ENCODE measurements at places on chromosomes 1 and 21.

DNA sequence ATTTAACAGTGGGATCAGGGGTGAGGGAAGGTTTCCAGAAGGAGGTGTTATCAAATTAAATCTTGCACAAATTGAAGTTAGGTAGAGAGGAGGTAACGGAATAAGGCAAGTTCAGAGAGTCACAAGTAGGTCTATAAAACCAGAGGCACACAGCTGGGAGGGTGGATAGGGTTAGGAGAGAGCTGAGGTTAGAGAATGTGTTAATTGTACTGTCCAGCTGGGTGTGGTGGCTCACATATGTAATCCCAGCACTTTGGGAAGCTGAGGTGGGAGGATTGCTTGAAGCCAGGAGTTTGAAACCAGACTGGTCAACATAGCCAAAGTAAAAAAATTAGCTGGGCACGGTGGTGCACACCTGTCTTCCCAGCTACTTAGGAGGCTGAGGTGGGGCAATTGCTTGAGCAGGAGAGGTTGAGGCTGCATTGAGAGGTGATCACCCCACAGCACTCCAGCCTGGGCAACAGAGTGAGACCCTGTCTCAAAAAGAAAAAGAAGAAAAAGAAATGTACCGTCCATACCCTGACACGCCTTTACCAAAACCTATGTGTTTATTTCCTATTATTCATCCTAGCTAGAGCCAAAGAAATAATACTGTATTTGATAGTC lies 20.2 kb downstream of the SPATA45 start:
- DNase-seq, result no peak

DNA sequence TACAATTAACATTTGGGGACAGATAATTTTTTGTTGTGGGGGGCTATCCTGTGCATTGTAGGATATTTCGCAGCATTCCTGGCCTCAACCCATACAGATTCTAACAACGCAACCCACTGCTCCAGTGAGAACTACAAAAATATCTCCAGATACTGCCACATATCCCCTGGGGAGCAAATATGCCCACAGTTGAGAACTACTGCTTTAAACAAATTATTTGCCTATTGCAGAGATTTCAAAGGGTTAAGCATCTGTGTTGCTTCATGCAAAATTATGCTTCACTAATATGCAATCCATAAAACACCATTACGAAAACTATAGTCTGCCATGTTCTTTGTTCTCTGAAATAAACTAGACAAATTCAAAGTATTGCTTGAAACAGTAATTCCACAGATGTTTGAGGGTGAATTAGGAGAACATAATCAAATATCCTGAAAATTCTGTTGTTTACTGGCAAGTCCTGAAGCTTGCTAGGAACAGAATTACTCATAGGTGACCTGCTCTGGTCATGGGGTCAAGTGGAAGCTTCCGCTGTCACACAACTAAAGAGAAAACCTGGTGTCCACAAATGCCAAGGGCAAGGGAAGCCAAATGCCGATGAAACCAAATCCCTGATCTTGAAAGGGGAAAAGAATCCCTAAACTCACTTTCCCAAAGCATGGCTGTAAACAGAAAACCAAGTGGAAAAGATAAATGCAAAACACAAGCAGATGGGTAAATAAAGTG lies 149.4 kb downstream of the RERE start:
- DNase-seq, result no peak

- DNase-seq, result no peak
These were observed 53.3 kb downstream of the TEX35 start for GRCh38 chr1:178566187-178566586.

DNA sequence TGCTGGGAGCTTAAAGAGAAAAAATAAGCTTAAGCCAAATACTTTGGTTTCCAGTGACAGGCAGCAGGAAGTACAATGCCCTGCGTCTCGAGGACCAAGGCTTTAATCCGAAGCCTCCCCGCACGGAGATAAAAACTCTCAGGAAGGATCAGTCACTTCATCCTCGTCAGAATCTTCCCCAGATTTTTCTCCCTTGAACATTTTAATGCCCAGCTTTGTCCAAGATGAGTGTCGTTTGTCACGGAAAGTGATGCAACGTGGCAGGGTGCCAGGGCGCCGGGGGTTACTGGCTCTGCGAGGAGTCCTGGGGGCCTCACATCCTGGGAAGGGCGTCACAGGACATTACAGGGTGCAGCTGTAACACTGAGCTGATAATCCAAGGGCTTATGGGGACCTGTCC lies 25.2 kb upstream of the PCBP3 start:
- no peak for DNase-seq

GRCh38 chr21:39010629-39011404 lies 172.4 kb downstream of the PSMG1 start:
- no peak for DNase-seq

- no peak for DNase-seq
These were observed 121.8 kb upstream of the SLC44A3 start for GRCh38 chr1:94698356-94698755.

DNA sequence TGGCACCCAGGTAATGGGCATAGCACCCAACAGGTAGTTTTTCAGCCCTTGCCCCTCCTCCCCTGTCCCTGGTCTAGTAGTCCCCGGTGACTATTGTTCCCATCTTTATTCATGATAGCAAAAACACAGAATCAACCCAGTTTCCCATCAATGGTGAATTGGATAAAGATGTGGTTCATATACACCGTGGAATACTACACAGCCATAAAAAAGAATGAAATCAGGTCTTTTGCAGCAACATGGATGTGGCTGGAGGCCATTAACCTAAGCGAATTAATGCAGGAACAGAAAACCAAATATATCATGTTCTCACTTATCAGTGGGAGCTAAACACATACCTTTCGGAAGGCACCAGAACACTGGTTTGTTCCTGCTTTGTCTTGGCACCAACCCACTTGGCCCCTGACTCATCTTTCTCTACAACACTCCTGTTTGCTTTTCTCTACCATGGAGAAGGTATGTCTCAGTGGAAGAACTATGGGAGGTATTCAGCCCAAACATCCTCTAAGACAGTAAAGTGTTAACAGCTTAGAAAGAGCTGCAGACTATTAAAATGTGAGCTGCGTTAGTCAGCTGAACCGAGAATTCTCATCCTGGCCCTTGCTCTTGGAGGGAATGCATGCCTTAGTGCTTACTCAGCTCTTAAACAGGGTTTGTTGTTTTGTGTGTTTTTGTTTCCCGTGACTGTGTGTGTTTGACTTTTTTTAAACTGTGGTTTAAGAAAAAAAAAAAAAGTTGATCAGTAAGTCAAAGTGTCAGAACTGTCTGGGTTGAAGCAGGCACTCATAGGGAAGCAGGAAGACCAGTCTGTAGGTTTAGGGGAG lies 203.0 kb downstream of the TOMM20 start:
- no peak for DNase-seq

DNA sequence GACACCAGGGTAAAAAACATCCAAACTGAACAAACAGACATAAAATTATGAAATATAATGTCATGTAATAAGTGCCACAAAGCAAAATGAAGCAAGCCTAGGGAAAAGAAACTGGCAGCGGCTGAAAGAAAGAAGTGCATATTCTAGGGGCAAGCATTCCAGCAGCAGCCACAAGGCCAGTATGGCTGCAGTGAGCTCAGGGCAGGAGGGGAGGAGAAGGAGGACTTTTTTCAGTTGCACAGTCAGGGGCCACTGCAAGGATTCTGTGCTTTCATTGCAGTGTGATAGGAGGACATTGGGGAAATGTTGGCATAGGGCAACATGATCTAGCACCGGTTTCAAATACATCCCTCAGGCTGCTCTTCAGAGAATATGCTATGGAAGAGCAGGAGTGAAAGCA lies 263.8 kb downstream of the NEGR1 start:
- no peak for DNase-seq

DNA sequence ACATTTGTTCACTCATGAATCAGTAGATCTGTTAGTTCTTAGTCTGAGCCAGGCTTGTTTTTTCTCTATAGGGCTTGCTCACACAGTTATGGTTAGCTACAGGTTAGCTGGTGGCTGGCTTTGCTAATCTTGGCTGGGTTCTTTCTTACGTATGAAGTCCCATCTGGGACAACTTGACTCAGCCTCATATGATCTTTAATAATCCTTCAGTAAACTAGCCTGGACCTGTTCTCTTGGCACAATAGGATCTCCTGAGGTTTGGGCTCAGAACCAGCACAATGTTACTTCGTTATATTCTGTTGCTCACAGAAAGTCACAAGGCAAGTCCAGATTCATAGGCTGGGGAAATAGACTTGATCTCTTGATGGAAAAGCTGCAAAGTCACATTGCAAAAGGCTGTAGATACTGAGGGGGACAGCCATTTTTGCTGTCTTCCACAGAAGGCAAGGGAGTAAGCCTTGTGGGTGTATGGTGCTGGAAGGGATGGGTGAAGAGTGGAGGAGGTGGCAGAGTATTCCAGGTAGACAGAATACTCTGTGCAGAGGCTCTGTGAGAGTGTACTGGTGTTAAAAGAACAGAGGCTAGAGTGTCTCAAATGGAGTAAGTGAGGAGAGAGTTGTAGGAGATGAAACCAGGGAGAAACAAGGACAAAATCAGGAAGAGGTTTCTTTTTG lies 24.4 kb downstream of the EFCAB7 start:
- DNase-seq, result no peak

- no peak for DNase-seq
These were observed 4.2 kb upstream of the GPN2 start for GRCh38 chr1:26894263-26894662.

- no peak for DNase-seq
These were observed 48.5 kb downstream of the BACE2 start for GRCh38 chr21:41216486-41216885.

DNA sequence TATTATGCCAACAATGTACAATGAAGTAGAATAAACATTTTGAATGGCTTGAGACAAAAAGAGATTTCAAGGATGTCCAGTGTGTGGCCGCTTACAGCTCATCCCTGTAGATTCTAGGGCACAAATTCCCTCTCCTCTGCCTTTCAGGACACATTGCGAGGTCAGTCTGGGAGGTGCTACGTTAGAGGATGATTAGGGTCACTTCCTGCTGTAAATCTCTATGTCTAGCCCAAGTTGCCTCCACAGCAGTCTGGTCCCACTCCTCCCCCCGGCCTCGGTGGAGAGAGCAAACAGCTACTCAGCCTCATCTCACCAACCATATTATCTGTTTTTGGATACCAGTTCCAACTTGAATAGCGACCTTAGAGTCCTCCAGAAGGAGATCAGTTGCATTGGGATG lies 17.0 kb downstream of the KCNJ10 start:
- no peak for DNase-seq

DNA sequence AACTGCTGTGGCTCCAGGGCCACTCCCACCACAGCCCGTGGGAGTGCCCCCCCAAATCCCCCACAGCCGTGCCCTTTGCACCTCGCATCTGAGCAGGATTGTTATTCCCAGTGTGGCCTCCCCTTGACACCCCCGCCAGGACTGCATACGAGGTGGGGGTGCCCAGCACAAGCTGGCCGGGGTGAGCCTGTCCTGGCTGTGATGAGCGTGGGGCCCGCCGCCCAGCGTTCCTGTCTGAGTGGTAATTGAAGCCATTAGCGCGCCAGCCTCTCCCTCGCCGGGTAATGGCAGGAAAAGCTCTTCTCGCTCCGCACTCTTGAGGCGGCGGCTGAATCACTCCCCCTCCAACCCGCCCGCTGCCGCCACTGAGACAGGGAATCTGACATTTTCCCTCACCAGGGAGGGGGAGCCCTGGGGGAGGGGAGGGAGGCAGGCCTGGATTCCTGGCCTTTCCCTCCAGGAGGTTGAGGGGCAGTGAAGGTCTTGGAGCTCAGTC lies 27.7 kb downstream of the PTPRF start:
- DNase-seq, result peak; percentile 86

GRCh38 chr1:201299968-201300367 lies 16.7 kb downstream of the PKP1 start:
- no peak for DNase-seq

- DNase-seq, result no peak
These were observed 38.3 kb upstream of the ADORA3 start for GRCh38 chr1:111541721-111542120.

DNA sequence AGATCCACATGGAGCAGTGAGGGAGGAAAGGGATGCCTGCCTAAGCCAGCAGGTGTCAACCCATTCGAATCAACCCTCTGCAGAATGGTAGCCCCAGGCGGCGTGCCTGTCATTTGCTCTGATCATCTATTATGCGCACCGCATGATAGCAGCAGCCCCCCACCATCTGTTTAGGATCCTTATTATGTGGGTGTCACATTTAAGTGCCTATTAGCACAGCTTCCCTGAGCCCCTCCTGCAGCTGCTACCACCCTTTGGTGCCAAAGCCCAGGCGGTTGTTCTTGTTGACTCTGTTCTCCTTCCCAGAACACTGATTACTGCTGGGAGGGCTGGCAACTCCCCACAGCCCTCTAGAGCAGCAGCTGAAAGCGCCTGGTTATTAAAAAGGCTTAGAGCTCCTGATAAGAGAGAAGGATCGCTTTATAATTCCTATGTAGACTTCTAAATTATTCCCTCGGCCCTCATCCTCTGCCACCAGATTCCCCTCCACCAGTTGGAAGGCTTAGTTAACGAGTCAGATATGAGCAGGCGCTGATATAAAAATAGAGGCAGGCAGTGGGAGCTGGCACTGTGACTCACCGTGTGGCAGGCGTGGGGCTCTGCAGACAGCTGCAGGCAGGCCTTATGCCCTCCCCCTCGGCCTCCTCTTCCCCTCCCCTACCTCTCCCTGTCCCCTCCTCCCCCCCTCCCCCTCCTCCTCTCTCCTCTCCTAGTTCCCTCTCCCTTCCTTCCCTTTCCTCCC lies 23.0 kb downstream of the ACTA1 start:
- DNase-seq, result peak; percentile 98

GRCh38 chr1:70458131-70458530 lies 47.1 kb downstream of the CTH start:
- no peak for DNase-seq

GRCh38 chr1:214187933-214188332 lies 93.0 kb upstream of the SMYD2 start:
- DNase-seq, result no peak

GRCh38 chr1:54834007-54834541 lies 33.0 kb upstream of the TTC22 start:
- no peak for DNase-seq

DNA sequence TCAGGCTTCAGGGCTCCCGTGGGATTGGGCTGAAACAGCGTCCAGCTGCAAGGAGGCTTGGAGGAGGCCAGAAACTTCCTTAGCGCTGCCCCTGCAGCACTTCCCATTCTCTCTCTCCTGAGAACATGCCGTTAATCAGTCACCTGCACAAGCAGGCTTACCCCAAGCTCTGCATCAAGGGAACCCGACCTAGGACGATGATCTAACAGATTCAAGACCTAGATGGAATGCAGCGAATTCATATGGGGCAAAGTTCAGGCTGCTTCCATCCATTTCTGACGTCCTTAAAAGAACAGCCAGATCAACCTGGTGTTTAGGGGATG lies 114.1 kb downstream of the ERG start:
- no peak for DNase-seq

- DNase-seq, result no peak
These were observed 194.4 kb upstream of the KAZN start for GRCh38 chr1:14403961-14404645.

GRCh38 chr1:183212870-183213269 lies 26.8 kb downstream of the LAMC2 start:
- no peak for DNase-seq

GRCh38 chr1:39144924-39145323 lies 59.6 kb upstream of the MACF1 start:
- no peak for DNase-seq

GRCh38 chr1:59432531-59433439 lies 135.9 kb downstream of the FGGY start:
- DNase-seq, result no peak

- DNase-seq, result no peak
These were observed 47.6 kb downstream of the IER5 start for GRCh38 chr1:181135815-181136737.
